Endothelial cell of umbilical vein (primary cell): ENCODE measurements at places on chromosomes 7 and 10. TPM values are rescaled to one million over a fixed set of nuclear protein-coding genes. Genes with fewer than 3 reads are reported as not detected.

Gene SEC31B
- total RNA-seq = 11.1 and 12.5 TPM in 2 replicates

Gene MUC12
- total RNA-seq = not detected in 2 replicates

Gene CTBP2
- total RNA-seq = 123 and 128 TPM in 2 replicates

Gene TSPAN33
- 0.16 TPM in 1 of 2 replicates, not detected in the other for total RNA-seq

Gene PRSS37
- not detected in 2 replicates for total RNA-seq

Gene RET
- 0.22 TPM in 1 of 2 replicates, not detected in the other for total RNA-seq

Gene KNDC1
- not detected in 2 replicates for total RNA-seq

Gene FGFBP3
- 0.38 and 0.53 TPM in 2 replicates for total RNA-seq

Gene HDAC9
- total RNA-seq = 11.6 and 14.6 TPM in 2 replicates

Gene GPR141
- total RNA-seq = not detected in 2 replicates

Gene MKI67
- total RNA-seq = 101 and 125 TPM in 2 replicates
